H7 (cell line): ENCODE measurements at places on chromosomes 12 and 14. TPM values are rescaled to one million over a fixed set of nuclear protein-coding genes. Genes with fewer than 3 reads are reported as not detected.

Gene RAPGEF3
- 10.5 and 11.8 TPM in 2 replicates for total RNA-seq

Gene FAM186B
- 0.11 and 0.21 TPM in 2 replicates for total RNA-seq

Gene ANKS1B
- total RNA-seq, result 3.4 and 3.5 TPM in 2 replicates

- no peak for DNase-seq
Observed at GRCh38 chr14:69652942-69653684, 41.7 kb downstream of the SUSD6 start.

DNA sequence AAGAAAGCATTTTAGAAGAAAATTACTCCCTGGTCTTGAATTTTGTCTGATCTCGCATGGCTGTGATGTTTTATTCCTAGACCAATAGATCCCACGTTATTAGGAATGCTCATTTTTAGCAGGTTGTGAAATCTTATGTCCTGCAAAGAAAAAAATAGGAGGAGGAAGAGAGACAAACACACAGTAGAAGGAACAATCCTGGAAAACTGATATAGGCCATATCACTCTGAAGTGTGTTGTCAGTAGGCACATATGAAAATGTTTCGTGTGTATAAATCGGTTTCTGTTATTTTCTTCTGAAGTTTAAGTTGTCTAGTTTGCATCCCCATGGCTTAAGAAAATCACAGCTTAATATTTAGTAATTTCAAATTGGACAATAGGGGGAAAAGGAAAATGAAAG lies 12.4 kb downstream of the SLCO1B3 start:
- no peak for DNase-seq

GRCh38 chr12:89858718-89859117 lies 150.1 kb upstream of the ATP2B1 start:
- DNase-seq, result no peak

DNA sequence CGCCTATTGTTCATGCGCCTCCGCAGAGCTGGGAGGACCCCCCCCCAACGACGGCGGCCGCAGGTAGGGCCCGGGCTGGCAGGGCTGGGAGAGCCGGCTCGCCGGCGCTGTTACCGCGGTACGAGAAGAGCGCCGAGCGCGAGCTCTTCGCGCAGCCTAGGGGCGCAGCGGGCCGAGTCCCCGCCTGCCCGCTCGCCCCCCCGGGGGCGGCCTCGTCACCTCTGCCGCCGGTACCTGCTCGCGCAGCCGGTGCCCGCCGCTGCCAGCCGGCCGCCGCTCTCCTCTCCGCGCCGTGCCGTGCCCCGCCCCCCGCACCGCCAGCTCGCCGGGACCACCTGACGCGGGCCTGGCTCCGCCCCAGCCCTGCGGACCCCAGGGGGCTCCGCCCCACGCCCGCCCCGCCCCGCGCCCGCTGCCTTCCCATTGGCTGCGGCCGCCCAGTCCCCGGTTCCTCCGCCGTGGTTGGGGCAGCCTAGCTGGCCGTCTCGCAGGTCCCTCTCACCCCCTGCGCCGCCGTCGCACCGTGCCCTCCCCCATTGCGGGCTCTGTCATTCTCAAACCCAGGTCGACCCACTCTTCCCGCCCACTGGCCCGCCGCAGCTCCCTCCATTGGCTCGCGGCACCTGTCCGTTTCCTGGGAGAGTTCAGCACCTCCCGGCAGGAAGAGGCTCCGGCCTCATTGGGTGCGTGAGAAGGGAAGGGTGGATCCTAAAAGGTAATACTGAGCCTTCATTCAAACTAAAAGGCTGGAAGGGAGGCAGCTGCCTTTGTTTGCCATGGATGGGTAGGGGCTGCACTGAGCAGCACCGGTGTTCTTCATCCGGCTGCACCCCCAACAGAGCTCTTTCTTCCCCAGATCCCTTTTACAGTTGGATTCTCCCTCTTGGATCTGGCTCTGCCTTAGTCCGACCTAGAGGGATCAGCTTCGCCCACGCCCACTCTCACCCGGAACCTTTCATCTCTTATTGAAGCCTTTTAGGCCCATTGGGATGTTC lies at the start of gene MAP3K9:
Gene MAP3K9 (minus strand): TSS at position 289 of the 995 bp plus-strand sequence. CDS start 342 bp downstream, outside the sequence.
- peak; percentile 99 for DNase-seq

GRCh38 chr12:3928538-3929184 lies 55.5 kb upstream of the PARP11 start:
- DNase-seq, result no peak

DNA sequence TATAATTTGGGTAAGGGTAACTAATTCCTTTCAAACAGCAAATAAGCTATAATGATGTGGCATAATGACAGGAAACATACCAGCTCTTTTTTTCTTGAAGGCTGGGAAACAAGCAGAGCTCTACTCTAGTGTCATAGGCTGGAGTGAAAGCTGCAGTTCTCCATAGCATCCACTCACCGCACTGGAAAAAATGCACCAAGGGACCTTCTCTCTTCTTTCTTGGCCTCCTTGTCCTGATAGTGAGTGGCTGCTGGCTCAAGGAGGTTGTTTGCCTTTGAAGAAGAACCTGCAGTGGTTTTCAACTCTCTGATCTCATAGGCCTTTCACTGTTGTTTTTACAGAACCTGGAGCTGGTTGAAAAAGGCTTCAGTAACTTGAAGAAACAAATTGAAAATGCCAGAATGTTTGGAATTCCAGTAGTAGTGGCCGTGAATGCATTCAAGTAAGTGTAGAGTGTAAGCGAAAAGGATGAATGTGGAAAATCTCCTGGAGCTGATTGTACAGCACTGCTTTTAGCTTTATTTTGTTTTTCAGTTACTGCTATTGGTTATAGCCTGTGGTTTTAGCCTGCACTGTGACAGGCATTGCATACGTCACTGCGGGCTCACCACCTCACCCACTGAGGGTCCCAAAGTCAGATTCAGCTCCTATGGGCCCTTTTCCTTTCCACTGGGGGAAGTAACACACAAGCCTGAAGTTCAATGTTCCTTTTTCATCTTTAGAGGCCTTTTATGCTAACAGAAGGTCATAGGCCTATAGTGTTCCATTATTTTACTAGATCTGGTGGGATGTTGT lies 17.2 kb upstream of the AKAP5 start:
- no peak for DNase-seq
